Stimulated activated naive B cell treated with anti-CD40 and anti-IgM and Interleukin-4, amounts not matched to agents 10 μg/mL and 1 μg/mL and 100 μg/mL, for 72 hours (primary cell): ENCODE measurements at places on chromosomes 6 and 20.

GRCh38 chr20:20737158-20737557 lies 24.7 kb upstream of the RALGAPA2 start:
- peak; percentile 2 for DNase-seq

DNA sequence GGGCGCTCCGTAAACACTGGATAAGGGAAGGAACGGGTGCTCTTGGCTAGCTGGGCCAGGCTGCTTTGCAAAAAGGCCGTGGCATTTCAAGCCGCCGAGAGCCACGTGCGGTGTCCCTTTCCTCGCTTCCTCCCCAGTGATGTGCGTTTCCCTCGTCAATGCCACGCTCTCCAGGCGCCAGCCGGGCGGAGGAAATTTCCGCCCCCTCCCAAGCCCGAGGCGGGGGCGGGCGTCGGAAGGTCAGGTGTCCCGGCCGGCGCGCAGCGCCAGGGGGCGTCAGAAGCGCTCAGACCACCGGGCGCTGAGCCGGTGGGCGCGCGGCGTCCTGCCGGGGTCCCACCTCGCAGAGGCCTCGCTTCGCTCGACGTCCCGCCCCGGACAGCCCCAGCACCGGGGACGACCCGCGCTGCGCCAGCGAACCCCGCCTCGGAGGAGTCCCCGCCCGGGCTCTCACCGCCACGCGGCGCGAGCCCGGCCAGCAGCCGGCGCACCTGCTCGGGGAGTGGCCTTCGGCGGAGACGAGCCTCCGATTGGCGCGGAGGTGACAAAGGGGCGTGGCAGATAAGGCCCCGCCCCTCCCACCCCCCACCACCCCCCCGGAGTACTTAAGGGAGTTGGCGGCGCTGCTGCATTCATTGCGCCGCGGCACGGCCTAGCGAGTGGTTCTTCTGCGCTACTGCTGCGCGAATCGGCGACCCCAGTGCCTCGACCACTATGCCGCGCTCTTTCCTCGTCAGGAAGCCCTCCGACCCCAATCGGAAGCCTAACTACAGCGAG lies at the start of gene SNAI1:
SNAI1 (plus strand) TSS at position 635 of the 777 bp plus-strand sequence; CDS start at position 715, 80 bp downstream.
- peak; percentile 77 for DNase-seq

DNA sequence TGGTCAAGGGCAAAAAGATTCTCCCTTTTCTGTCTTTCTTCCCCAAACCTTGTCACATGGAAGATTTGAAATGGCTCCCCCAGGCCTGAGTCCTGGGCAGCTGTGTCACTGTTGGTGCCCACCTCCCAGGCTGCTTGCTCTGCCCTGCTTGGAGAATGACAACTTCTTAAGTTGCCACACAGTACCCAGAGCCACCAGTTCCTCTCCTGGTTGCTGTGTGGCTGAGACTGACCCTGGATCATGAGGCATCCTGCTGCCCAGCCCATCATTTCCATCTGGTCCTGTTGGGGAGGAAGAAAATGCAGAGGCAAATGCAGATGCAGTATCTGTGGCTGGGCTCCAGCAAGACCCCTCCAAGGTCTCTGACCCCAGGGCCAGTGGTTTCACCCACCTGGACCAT lies 113.7 kb downstream of the PHACTR3 start:
- no peak for DNase-seq

DNA sequence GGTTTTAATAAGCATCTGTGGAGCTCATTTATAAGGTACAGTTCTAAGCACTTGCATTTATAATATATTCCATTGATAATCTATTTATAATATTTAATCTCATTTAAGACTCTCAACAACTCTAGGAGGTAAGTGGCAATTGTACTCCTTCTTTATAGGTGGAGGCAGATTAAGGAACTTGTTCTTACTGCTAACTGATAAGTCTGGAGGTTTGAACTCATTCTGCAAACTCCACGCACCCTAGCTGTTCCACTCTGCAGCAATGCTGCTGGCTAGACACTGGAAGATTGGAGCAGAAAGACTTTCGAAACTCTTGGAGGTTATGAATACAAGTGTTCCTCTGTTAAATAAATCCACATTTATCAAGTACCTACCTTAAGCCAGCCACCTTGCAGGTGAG lies 793 bp upstream of the HDAC2 start:
- no peak for DNase-seq

- no peak for DNase-seq
Observed at GRCh38 chr6:149586149-149586548, 20.0 kb downstream of the GINM1 start.

DNA sequence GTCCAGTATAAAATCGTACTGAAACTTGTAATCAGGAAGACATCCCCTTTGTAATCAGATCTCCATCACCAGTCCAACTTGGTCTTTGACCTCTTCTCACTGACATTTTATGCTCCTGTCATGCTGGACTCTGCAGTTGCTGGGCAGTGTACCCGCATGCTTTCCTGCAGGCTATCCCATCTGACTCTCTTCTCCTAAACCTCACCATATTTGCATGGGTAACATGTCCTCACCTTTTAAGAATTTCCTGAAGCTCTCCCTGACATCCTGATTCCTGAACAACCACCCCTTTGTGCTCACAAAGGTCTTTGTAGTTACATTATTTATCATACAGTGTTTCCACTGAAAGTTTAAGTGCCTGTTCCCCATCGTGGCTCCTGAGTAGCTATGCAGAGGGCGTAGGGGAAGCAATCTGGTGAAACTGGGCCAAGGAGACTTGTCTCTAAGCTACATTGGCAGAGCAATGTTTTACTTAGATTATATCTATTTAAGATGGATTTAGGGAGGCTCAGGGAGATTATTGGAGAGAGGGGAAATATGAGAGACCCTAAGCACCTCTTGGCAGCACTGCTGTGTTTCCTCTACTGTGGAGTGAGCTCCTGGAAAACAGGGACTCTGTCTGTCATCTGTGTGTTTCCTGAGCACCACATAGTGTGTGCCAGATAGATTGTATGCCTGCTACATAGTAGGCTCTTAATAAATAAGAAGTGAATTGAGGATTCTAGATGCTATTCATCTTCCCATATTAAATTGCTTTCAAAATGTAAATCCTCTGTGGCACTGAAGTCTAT lies 124.0 kb downstream of the LAMA2 start:
- DNase-seq = no peak

GRCh38 chr6:134454794-134455193 lies 136.9 kb upstream of the SGK1 start:
- DNase-seq = no peak

- DNase-seq = no peak
Observed at GRCh38 chr6:50653253-50653652, 60.1 kb upstream of the TFAP2D start.
